Epithelial cell of umbilical artery (primary cell): ENCODE measurements at places on chromosomes 11 and 22. TPM values are rescaled to one million over a fixed set of nuclear protein-coding genes. Genes with fewer than 3 reads are reported as not detected.

Gene ARHGEF17
- total RNA-seq: 10.8 and 16.6 TPM in 2 replicates

Gene TRPC6
- under 0.01 TPM in 1 of 2 replicates, not detected in the other for total RNA-seq

Gene CRELD2
- 77.2 and 81.5 TPM in 2 replicates for total RNA-seq

Gene EPS8L2
- total RNA-seq: 2.3 and 2.9 TPM in 2 replicates

Gene C22orf31
- not detected in 2 replicates for total RNA-seq

Gene CTTN
- total RNA-seq: 304 and 337 TPM in 2 replicates

Gene OR5B21
- not detected in 2 replicates for total RNA-seq

Gene TTC38
- 24.0 and 35.4 TPM in 2 replicates for total RNA-seq

Gene PIWIL4
- 0.32 and 0.76 TPM in 2 replicates for total RNA-seq
